ENCODE measurements at places on chromosomes 4 and X.

GRCh38 chr4:157270552-157270951, 50.0 kb downstream of the GRIA2 start:
- DNase-seq: no peak

- peak; percentile 72 for DNase-seq
Observed at GRCh38 chr4:8340781-8341241, 71.3 kb downstream of the HTRA3 start.

DNA sequence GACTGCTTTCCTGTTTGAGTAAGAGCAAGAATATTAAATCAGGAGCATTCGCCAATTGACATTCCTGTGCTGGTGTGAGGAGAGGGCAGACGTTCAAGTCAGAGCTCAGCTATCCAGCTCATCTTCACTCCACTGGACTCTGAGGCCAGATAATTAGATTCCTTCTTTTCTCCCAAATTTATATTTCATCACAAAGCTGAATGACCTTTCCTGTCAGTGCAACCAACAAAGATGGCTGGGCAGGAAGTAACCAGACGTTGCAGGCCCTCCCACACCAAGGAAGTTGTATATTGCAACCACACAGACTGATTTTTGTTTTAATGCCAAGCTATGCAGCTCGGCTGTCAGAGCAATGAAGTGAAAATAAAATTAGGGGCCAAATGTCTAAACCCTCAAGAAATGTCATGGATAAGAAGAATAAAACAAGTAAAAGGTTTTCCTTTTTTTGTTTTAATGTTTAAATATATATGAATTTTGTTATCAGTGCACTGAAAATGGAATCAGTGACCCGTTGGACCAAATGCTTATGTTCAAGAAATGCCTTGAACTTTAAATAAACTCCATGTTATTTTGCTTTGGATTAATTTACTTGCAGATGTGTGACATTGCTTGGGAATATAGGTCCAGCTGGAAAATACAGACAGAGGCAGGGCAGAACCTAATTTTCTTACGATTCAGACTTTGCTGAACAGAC, 578.9 kb upstream of the FAT1 start:
- DNase-seq: no peak

GRCh38 chr4:7354927-7355326, 79.8 kb downstream of the PSAPL1 start:
- DNase-seq: no peak

GRCh38 chr4:138919094-138919936, 96.3 kb upstream of the NOCT start:
- DNase-seq: peak; percentile 16

DNA sequence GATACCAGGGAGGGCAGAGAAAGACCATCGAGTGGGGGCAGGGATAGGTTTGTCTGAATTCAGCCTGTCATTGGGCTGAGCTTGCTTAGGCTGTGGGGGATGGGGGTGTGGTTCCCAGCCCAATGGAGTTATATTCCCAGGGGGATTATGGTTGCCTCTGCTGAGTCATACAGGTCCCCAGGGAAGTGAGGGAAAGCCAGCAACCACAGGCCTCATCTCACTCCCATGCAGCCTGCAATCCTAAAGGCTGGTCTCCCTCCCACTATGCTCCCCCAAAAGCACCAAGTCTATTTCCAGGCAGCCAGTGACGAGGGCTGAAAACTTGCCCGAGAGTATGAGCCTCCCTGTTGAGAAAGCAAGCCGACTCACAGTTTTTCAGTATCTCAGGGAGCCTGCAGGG, 39.3 kb downstream of the AFM start:
- no peak for DNase-seq

GRCh38 chr4:123043013-123043412, 120.6 kb upstream of the NUDT6 start:
- no peak for DNase-seq

DNA sequence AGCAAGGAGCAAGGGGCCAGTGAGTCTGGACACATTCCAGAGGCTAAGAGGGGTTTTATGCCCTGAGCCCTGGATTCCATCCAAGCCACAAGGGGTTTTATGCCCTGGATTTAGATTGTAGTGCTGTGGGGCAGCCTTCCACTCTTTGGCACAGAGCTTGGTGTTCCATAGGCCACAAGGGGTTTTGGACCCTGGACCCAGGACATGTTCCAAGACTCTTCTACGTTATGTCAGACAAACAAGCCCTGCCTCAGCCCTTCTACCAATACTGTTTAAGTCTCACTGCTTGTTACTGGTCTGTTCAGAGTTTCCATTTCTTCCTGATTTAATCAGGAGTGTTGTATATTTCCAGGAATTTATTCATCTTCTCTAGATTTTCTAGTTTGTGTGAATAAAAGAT, 12.8 kb upstream of the SCARB2 start:
- no peak for DNase-seq

DNA sequence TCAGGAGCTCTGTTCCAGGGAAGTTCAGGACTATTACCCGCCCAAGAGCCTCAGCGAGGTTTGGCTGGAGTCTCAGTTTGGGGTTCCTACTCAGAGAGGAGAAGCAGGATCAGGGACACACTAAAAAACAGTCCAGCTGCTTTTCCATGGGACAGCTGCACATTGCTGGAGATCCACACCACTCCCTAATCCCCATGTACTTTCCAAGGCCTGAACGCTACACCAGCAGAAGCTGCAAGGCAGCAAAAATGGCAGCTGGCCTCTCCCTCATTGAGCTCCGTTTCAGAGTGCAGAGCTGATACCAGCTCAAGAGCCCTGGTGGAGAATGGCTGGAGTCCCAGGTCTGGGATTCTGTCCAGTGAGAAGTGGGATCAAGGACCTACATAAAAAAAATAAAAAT, 551.2 kb upstream of the PABPC5 start:
- no peak for DNase-seq

- peak; percentile 19 for DNase-seq
Observed at GRCh38 chr4:186699881-186700397, 23.7 kb downstream of the FAT1 start.

DNA sequence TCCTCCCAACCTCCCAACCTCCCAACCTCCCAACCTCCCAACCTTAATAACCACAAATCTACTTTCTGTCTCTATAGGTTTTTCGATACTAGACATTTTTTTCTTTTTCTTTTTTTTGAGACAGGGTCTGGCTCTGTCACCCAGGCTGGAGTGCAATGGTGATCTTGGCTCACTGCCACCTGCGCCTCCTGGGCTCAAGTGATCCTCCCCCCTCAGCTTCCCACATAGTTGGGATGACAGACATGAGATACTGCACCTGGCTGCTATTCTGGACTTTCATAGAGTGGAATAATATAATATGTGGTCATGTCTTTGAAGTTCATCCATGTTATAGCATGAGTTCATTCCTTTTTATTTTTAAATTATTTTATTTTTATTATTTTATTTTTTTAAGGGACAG, 39.5 kb upstream of the ZFX start:
- no peak for DNase-seq

DNA sequence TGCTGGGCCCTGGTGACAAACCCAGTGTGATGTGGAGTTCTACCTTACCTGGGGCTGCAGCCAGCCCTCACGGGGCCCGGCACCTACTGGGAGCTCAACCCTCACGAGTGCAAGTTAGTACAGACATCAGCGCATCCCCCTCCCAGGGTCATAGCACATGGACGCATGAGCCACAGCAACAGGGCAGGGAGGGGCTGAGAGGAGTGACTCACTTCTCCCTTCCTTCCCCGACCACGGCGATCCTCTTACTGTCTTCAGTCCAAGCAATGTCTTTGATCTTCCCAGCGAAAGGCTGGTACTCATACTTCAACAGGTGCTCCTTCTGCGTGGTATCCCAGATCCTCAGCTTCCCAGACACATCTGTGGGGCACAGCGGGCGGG, 17.8 kb downstream of the WDR1 start:
- DNase-seq: peak; percentile 35

GRCh38 chrX:11363069-11363594, 69.9 kb downstream of the AMELX start:
- no peak for DNase-seq

- no peak for DNase-seq
Observed at GRCh38 chrX:118420462-118420861, 74.6 kb downstream of the WDR44 start.

DNA sequence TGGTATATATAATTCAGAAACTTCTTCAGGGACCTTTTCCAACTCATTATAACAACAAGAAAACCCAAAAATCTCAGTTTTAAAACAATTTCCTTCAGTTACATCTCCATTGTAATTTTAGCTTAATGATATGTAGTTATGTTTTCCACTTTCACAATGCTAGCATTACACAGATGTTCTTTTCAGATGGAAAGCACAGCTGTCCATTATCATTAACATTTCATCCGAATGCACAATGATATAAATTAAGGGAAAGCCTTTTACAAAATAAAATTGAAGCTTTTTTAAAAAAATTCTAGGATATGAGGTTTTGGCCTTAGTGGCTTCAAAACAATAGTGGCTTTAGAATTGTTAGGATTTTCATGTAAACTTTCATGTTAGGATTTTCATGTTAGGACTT, 389.2 kb downstream of the ADAM29 start:
- DNase-seq: no peak

GRCh38 chrX:134254511-134254910, 17.5 kb downstream of the CCDC160 start:
- DNase-seq: no peak

DNA sequence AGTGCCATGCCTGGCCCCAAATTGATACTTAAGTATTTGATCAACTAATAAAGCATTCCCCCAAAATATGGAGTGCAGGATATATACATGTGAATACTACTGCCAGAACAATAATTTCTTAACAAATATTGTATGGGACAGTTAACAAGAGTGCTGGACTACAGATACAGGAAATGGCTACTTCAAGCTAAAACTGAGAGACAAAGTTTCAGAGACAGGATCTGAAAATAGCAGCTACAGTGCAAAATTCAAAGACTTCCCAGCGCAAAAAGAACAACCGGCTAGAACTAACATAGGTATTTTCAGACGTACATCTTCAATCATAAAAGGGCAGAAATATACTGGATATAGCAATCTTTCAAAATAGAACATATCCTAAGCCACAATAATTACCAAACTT, 6.3 kb downstream of the ATRX start:
- DNase-seq: no peak

- DNase-seq: no peak
Observed at GRCh38 chr4:20464381-20464780, 212.7 kb downstream of the SLIT2 start.

GRCh38 chr4:159269956-159270355, 167.1 kb downstream of the RAPGEF2 start:
- DNase-seq: no peak

DNA sequence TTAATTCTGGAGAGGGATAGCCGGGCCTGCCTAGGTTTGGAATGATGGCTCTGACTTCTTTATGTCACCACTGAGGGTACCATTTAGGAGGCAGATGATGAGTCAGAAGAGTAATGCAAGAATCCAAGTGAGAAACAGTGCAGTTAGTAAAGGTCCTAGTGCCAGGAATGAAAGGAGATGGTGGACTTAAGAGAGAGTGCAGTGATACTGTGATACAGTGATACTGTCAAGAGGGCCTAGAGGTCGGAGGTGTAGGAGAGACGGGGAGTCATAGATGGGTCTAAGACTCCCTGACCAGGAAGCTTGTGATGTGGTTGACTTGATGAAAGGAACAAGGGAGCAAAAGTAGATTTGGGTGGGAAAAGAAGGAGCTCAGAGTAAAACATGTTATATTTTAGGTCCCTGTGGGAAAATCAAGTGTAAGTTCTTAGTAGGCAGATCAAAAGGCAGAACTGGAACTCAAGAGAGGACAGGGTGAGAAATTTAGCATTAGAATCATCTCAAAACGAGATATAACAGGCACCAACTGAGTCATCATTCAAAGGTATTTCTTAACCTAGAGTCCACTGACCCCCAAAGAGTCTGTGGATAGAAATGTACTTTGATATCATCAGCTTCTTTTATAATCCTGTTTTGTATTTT, 85.0 kb downstream of the NFKB1 start:
- DNase-seq: no peak

GRCh38 chrX:52031371-52031770, 37.6 kb downstream of the MAGED4B start:
- DNase-seq: no peak

GRCh38 chr4:7652451-7652881, 217.7 kb upstream of the PSAPL1 start:
- no peak for DNase-seq

- DNase-seq: no peak
Observed at GRCh38 chr4:5812506-5813229, 80.2 kb downstream of the CRMP1 start.

GRCh38 chrX:130716781-130717413, 186.1 kb downstream of the ENOX2 start:
- DNase-seq: no peak

DNA sequence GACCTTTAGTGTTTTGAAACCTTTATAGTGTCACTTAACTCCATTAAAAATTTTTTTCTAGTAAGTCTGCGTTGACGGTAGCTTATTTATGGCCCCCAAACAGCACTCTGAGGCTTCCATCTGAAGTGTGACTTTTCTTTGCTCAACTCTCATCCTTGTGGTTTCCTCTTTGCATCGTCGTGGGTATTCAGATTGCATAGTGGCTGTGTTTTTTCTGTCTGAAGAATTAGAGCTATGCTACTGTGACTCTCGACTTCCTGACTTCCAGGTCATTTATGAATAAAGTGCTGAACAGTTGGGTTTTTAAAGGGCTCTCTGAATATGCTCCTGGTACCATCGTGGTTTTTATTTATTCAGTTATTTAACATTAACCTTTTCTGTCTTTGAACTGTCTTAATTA, 44.9 kb downstream of the JADE1 start:
- DNase-seq: no peak

GRCh38 chr4:8770518-8771257, 101.0 kb downstream of the HMX1 start:
- DNase-seq: no peak

DNA sequence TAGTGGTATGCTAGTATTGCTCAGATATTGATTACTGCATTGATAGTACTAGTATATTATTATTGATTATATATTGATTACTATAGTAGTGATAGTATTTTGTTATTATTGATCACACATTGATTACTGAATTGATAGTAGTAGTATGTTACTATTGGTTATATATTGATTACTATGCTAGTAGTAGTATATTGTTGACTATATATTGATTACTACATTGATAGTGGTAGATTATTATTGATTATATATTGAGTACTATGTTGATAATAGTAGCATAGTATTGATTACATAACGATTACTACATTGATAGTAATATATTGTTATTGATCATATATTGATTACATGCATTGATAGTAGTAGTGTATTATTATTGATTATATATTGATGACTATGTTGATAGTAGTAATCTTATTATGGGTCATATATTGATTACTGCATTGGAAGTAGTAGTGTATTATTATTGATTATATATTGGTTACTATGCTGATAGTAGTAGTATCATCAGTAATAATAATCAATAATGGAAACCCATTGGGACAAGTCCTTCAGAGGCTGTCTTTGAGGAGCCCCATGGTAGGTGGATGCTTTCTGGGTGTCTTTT, 30.6 kb downstream of the GYG2 start:
- DNase-seq: no peak

DNA sequence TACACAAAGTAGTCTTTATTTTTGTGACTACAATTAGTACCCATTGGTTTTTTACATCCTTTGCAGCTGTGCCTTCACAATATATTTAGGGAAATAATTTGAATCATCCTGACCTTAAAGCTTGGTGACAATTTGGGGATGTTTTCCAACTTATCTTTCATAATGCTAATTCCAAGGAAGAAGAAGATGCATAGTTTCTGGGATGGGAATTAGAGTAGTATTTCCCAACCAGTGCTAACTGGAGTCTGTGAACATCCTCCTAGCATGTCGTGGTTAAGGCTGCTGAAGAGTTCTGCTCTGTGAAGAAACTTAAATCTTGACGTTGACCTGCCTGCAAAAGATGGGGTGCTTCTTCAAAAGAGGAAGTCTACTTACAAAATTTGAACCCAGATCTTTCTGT, 173.5 kb downstream of the ANK2 start:
- DNase-seq: no peak
